ENCODE measurements at places on chromosomes 2 and 18. TPM values are rescaled to one million over a fixed set of nuclear protein-coding genes. Genes with fewer than 3 reads are reported as not detected.

The CDH2 gene
- total RNA-seq = 9.6 TPM

The ALPP gene
- not detected for total RNA-seq

GRCh38 chr18:43720041-43720440, 442.8 kb upstream of the SYT4 start:
- no peaks in the 10 kb centered on the region for H3K36me3 ChIP-seq
- H3K4me3 ChIP-seq = no peak overlapping the region
- no peak overlapping the region for H3K27ac ChIP-seq
- no peak for DNase-seq
- H3K4me1 ChIP-seq = no peaks in the 10 kb centered on the region

The ALK gene
- 0.07 TPM for total RNA-seq

Data from ovary (tissue), 10 donors.